Right ventricle myocardium superior (tissue), 1 donor: ENCODE measurements at places on chromosomes 3 and 15. TPM values are rescaled to one million over a fixed set of nuclear protein-coding genes. Genes with fewer than 3 reads are reported as not detected.

SEMA5B gene
- 2.1 TPM for total RNA-seq

DNA sequence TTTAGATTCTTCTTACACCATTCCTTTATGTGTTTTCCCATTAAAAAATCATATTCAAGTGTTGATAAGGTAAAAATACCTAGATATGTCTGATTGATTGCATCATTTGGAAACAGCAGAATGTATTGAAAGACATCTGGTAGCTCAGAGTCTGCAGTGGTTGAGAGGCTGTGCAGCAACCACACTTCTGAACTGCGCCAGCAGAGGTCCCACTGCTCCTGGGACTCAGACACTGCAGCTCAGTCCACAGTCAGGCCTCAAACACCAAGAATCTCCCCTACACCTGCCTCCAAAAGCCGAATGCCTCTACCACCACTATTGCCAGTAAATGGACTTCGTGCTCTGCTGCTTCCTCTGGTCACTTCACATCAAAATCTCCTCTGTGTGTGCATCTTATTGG, 176.9 kb upstream of the LMCD1 start:
- DNase-seq: peak; percentile 54

STT3B gene
- 85.3 TPM for total RNA-seq

ITGA11 gene
- total RNA-seq: 32.2 TPM

DNA sequence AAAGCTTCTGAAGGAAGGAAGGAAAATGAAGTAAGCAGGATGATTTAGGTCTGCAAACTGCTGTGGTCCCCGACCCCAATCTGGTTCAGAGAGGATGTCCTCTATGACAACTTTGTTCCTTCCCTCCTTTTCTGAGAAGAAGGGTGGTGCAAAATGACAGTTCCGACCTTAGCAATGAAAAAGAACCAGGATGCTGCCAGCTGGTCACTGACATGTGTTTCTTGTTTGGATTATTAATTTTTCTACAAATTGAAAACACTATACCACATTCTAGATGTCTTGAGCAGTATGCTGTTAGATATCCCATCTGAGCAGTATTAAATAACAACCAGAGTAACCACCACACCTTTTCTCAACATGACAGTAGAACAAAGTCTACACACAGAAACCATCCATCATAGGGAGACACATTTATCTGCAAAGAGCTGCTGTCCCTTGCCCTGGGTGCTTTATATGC, 27.5 kb downstream of the CDCP1 start:
- DNase-seq: no peak
